ENCODE measurements at places on chromosomes 3 and 15.

DNA sequence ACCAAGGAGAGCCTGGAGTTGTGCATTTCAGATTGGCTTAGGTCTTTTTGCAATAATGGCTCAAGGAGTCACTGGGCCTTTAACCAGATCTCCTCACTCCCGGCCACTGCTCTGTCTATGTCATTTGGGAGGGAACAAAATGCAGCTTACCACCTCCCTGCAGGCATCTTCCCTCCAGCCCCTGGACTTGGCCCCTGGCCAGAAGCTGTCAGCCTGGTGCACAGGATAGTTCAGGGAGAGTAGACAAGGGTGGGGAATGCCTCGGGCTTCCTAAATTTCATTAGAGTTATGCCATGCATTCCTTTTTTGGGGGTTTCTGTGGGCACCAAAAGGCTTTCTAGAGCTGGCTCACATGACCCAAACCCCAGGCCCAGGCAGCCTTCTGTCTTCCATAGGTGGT is 70.2 kb upstream of the HRH1 start:
- no peak for DNase-seq

DNA sequence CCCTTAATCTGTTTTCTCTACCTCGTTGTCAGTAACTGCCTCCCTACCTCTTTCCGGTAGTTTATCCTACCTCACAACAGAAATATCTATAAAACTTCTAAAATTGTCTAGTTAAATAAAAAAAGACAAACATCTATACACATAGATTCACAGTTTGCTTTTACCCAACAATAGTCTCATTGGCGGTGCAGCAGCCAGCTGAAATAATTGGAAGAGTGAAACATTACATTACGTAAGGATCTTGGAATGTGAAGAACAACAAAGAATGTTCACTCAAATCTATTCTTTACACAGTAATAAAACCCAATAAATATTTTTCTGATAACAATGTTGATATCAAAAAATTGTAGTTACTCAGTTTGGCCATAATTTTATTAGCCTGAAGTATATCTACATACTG is 115.5 kb upstream of the ARPP21 start:
- DNase-seq = no peak

DNA sequence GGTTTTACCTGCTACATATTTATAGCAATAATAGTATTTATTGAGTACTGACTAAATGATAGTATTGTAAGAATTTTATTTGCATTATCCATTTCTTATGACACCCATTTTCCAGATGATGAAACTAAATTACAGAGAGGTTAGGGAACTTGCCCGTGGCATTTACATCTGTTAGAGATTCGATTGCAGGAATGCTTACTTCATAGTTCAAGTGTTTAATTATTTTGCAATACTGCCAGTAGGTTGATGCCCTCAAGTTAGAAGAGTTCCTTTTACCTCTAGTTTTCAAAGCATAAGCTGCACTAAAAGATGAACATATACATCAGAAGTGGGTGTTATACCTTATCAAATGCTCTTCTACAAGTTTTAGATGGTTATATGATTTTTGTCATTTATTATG is 362.8 kb upstream of the RGMA start:
- no peak for DNase-seq

- no peak for DNase-seq
Observed at GRCh38 chr3:33786565-33787327, 11.7 kb upstream of the PDCD6IP start.

- DNase-seq = no peak
Observed at GRCh38 chr15:99315636-99316035, 64.4 kb downstream of the LRRC28 start.

- no peak for DNase-seq
Observed at GRCh38 chr3:31839144-31839917, 141.7 kb downstream of the OSBPL10 start.

DNA sequence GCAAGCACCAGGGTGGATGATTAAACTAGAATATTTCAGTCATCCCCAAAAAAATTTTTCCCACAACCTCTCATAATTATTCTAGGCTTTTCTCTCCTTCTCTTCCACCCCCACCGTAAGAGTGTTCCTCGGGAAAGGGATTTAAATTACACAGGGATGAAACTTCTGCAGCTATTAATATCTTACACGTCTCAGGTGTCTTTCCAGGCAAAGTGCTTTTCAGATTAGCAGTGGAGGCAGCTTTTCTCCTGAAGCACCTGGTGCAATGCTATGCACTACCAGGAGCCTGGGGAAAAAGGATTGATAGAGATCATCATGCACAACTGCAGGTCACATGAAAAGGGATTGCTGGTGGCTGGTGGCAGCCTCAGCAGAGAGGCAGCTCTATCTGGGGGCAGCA is 250.4 kb downstream of the NTRK3 start:
- DNase-seq = no peak

DNA sequence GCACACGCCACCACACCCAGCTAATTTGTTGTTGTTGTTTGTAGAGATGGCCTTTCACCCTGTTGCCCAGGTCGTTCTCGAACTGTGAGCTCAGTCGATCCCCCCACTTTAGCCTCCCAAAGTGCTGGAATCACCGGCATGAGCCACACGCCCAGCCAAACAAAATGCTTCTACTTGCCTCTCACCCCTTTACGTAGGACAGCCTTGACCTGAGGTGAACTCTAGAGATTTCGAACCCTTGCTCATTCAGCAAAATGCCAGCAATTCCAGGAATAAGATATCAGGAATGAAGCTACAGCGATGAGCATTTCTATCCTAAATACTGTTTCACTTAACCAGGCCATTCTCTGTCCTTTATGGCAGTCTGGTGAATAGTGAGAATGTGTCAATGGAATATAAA is 135.0 kb downstream of the LRRK1 start:
- no peak for DNase-seq

- no peak for DNase-seq
Observed at GRCh38 chr3:45870099-45870498, 16.2 kb upstream of the CCR9 start.

GRCh38 chr15:101489237-101489598 is 289 bp downstream of the PCSK6 start:
- DNase-seq = no peak

GRCh38 chr3:6526321-6526720 is 334.6 kb upstream of the GRM7 start:
- DNase-seq = no peak

DNA sequence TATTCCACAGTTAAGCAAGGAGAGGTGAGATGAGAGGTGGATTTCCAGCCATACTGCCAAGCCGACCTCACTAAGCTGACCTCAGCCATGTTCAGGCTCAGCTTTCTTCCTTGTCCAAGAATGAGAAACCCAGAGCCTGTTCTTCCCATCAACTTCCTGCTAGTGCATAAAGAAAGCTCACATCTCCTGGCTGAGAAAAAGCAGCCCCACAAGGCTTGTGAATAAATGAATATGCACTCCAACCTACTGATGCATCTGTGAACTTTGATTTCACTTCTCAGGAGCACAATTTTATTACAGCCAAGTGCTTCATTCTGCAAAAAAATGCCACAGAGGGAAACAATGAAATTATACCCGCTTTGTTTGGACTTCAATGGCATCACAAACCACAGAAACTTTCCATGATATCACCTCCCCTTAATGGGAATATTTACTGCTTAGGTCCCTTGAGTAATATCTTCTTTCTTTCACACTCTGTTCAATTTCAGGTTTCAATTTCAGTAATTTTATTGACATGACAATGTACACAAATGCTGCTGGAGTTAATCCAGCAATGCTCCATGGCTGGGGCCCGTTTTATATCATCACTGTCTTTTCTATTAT is 437.0 kb upstream of the PPP2R3A start:
- DNase-seq = no peak
